Stimulated activated CD4-positive, alpha-beta T cell treated with anti-CD3 and anti-CD28 coated beads, Interleukin-4, amount 100 ng/mL, for 1 hour (primary cell): ENCODE measurements at places on chromosomes 7 and 10.

- no peak for DNase-seq
Observed at GRCh38 chr7:145735061-145735460, 381.5 kb upstream of the CNTNAP2 start.

- DNase-seq = no peak
Observed at GRCh38 chr7:7125963-7126362, 56.4 kb upstream of the C1GALT1 start.

DNA sequence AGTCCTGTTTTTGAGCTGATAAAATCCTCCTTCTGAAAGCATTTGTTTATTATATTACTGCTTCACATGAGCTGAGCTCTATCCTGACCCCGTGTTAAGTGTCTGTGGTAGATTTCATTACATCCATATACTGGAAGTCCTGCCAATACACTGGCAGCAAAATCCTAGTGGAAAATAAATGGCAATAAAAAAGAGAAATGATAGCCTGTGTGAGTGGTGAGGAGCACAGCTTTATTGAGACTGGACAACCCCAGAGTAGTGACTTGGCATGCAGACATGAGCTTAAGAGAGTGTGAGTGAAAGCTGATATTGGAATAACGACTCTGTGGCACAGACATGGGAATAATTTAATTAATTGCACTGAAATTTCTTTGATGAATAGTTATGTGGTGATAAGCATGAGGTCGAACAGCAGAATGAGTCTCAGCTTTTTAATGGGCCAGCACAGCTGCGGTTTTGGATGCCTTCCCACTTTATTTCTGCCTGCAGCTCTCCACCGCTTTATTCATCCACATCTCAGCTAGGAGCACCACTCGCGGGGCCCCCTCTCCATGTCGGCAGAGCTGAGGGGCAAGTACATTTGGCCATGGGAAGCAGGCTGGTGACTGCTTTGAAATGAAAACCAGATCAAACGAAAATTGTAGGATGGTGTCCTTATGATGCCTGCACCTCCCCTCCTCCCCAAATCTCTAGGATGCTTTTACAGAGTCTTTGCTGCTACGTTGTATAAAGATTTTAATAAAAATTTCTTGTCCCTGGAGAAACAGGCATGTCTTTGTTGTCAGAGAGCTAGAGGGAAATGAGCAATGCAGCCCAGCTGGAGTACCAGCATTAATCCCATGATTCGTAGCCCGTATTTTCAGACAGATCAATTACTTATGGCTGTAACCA is 494.3 kb downstream of the AUTS2 start:
- DNase-seq = no peak

DNA sequence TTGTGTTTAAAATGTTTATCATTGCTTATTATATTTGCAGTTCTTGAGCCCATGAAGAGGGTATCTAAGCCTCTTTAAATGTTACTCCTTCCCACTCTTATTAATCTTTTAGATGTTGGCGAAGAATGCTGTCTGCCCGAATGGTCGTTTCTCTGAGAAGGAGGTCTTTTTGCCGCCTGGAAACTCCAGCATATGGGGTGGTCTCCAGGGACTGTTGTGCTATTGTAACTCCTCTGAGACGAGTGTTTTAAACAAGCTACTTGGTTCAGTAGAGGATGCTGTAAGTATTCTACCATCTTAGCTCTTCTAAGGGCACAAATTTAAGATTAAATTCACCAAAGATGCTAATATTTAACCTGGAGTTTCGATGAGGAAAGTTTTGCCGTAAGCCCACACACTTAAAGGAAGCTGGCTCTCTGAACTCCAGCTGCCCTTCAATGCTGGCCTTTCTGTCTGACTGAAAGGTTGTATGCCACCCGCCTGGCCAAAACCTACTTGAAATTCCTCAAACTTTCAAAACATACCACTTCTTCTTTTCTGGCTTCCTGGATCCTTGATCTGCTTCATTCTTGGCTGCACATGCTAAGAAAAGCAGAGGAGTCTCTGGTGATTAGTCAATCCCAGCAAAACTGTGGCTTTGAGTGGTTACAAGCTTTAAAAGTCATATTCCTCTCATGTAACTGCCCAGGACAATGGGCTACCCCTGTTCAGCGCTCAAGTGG is 74.7 kb downstream of the ABCA13 start:
- no peak for DNase-seq

DNA sequence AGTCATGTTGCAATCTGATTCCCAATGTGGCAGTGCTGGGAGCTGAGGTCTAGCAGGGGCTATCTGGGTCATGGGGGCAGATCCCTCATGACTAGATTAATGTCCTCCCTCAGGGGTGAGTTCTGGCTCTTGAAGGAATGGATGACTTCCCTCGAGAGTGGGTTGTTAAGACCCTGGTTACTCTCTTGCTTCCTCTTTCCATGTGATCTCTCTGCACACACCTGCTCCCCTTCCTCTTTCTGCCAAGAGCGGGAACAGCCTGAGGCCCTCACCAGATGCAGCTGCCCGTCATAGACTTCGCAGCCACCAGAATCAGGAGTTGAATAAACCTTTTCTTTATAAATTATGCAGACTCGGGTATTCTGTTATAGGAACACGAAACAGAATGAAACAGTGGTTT is 37.8 kb downstream of the SFMBT2 start:
- DNase-seq = no peak

GRCh38 chr10:127009366-127009765 is 104.1 kb downstream of the DOCK1 start:
- DNase-seq = no peak

GRCh38 chr10:108490944-108491343 is 1326.4 kb upstream of the SORCS1 start:
- DNase-seq = no peak

DNA sequence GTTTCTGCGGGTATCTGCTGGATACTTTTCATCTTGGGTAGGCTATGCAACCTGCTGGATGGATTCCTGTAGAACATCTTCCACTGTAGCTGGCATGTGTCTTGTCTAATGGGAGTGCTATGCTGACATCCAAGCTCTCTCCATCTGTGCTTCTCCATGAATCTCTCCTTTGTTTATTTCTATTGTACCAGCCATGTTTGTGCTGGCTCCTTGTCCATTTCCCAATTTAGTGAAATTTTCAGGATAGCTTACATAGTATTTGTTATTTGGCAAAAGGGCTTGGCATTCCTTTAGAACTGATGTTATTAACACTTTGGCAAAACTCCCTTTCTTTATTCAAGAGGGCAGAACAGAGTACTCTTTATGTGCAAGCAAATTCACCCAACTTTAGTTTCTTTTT is 198.0 kb downstream of the CSTF2T start:
- no peak for DNase-seq

DNA sequence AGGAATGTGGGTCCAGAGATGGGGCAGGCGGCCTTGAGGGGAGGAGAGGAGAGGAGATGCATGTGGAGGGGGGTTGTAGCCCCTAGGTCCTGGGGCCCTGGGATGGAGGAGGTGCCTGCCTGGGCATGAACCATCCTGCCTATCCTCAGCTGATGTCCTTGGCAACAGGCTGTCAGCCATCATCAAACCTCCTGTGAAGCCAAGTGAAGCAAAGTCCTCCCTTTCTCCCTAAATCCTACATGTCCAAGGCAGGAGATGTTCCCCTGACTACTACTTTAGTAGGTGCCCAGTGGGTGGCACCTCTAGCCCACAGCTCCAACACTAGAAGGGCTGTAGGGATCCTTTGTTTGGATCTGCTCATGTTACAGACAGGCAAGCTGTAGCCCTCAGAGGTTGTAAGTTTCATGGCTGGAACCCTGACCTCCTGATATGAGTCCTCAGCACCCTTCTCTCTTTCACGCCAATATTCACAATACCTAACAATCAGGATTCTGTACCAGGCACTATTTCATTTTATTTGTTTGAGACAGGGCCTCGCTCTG is 66.6 kb upstream of the SYPL1 start:
- DNase-seq = no peak

- DNase-seq = no peak
Observed at GRCh38 chr7:82559193-82559805, 115.7 kb upstream of the CACNA2D1 start.

DNA sequence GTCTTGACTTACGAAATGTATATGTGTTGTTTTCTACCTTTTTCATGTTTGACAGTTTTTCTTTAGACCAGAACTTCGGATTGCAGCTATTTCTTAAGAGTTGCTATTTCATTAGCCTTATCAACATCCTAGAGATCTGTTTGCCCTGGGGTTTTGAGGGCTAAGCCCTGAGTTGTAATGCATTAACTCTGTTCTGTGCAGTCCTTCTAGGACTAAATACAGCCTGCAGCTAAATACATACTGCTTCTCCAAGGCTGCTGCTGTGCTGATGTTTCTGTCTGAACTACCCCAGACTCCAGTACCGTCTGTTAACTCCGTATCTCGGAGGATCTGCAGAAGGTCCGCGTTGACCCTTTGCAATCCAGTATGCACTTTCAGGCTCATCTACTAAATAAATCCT is 26.5 kb downstream of the KIAA1217 start:
- DNase-seq = no peak

GRCh38 chr10:15253951-15254807 is 85.7 kb upstream of the NMT2 start:
- no peak for DNase-seq

DNA sequence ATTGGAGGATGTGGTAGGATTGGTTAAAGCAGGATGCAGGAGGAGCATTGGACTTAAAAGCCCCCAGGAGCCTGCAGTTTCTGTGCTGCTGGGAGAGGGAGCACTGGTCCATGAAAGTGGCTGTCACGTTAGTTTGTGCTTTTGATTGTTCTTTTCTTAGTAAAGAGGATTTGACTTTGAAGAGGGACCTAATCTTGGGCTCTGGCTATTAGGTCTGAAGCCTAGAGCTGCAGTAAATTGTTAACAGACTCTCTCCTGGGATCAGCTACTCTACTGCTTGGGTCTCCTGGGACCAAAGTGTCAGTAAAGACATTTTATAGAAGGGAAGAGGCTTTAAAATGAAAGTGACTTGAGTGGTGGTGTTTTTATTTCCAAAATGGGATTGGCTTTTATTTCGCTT is 3.7 kb downstream of the ZFYVE27 start:
- DNase-seq = no peak

DNA sequence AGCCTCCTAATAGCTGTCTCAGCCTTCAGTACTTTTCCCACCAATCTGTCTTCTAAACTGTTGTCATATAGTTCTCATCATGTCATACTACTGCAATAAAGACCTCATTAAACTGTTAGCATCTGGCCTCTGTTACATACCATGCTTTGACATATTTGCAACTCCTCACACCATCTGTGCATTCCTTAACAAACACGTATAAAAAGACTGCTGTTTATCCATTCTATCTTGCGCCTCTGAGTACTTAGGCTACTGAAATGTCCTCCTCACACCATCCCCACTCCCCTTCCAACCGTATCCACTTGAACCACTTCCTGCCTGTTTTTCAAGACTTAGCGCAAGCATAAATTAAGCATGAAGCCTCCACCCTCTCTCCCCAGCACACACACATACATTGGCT is 41.6 kb downstream of the SLC16A9 start:
- DNase-seq = no peak

DNA sequence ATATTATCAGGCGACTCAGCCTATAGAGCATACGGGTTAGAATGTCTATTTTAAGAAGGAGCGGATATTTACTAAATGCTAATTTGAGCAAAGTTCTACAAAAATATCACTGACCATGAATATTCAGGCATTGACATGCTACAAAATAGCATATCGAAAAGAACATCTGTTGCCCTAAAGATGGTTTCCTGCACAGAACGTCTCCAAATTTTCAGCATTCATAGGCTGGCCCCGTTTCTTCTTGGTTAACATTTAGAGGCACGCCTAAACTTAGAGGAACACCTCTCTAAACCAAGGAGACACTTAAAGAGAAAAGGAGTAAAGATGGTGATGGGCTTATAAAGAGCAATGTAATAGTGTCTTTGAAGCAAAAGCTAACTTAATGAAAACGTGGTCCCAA is 1.3 kb upstream of the MINPP1 start:
- no peak for DNase-seq

- no peak for DNase-seq
Observed at GRCh38 chr10:131230641-131231322, 80.7 kb downstream of the TCERG1L start.

- DNase-seq = no peak
Observed at GRCh38 chr10:89303161-89303560, 1.3 kb downstream of the IFIT2 start.

DNA sequence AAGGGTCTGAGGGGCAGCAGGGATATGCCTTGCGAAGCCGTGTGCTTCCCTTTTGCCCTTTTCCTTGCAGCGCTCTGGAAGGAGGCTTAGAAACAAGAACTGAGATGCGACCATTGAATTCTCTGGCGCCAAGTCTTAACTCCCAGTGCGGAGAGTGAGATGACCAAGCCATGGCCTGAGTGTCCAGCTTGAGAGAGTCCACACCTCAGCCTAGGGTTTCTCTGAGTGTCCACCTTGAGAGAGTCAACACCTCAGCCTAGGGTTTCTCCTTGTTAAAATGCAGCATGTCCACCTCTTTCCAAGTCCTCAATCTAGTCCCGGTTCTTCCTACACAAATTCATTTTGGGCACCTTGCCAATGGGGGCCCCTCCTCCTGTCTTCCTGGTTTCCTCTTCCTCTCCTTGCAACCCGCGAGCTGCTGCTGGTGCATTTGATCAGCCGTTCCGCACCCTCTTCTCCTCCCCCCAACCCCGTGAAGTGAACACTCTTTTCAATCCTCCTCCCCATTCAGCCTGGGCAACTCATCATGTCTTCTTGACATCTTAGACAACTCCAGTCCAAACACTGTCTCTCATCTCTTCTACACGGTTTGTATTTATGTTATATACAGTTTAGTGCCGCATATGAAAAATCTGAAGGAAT is 178.2 kb upstream of the PITRM1 start:
- no peak for DNase-seq

DNA sequence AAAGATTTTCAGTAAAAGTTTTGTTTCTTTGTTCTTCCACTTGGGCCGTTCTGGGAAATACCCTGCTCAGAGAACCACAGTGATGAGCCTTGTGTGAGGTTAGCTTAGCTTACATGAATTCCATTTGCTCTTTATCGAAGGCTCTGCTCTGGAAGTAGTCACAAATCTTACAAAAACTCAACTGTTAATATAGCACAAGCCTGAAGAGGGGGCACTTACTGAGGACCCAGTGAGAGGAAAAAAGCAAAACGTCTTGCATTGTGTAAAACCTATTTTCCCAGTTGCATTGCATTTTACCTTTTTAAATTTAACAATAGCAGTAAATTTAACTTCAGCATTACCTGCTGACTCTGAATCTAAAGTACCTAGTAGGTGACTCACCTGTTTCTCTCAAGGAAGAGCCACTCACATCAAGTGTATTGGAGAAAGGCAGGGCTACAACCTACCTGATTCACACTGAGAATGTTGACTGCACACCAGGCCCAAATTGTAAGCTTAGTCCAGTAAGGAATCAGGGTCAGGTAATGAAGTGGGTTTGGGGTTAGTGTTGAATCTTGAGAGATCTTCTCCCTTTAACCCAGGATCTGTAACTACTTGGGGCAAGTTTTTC is 42.3 kb downstream of the PPP1R17 start:
- no peak for DNase-seq

DNA sequence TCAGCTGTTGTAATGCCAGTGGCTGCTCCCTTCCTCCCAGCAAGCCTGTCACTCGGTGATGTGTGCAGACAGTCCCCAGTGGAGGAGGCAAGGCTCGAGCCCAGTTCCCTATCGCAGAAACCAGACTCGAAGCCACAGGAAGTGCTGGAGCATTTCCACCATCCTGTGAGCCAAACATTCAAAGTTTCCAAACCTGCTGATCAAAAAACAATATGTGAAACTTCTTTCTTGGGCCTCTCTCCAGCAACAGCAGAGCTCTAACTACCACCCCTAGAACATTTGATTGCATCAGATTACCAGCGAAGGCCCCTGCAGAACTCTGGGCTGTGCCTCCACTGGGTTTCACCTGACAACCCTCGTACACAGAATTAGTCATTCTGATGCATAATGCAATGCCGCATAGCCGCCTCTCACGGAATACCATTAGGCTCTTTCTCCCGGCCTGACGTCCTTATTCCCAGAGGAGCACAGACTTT is 94.0 kb downstream of the ELMO1 start:
- DNase-seq = peak; percentile 62
